Stimulated activated CD8-positive, alpha-beta memory T cell treated with anti-CD3 and anti-CD28 coated beads, Interleukin-12 subunit alpha, Interleukin-12 subunit beta, amount 100 ng/mL, for 1 hour (primary cell): ENCODE measurements at places on chromosomes 5 and 9.

- DNase-seq: no peak
Measured at GRCh38 chr9:19464061-19464763, 55.4 kb downstream of the ACER2 start.

GRCh38 chr5:81759632-81760005 is 8.7 kb upstream of the SSBP2 start:
- no peak for DNase-seq

- DNase-seq: no peak
Measured at GRCh38 chr5:72648480-72648879, 141.3 kb upstream of the ZNF366 start.

DNA sequence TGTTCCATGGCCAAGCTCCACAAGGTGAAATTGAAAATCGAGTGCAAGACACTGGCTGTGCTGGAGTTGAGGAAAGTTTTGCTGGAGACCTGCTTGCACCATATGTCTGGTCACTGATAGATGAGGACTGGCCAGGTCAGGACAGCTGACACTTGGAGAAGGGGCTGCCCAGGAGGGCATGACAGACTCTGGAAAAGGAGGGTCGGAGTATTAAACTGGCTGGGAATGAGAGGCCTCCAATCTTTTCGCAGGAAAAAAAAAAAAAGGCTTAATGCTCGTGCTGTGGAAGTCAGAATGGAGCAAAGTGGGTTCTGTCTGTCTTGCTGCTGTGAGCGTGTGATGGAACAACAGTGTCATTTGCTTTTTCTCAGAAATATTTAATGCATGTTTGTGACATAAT is 5.5 kb downstream of the TENT4A start:
- no peak for DNase-seq

GRCh38 chr9:93520523-93520922 is 55.9 kb upstream of the PHF2 start:
- no peak for DNase-seq

GRCh38 chr5:84088996-84089395 is 295.7 kb downstream of the EDIL3 start:
- no peak for DNase-seq

DNA sequence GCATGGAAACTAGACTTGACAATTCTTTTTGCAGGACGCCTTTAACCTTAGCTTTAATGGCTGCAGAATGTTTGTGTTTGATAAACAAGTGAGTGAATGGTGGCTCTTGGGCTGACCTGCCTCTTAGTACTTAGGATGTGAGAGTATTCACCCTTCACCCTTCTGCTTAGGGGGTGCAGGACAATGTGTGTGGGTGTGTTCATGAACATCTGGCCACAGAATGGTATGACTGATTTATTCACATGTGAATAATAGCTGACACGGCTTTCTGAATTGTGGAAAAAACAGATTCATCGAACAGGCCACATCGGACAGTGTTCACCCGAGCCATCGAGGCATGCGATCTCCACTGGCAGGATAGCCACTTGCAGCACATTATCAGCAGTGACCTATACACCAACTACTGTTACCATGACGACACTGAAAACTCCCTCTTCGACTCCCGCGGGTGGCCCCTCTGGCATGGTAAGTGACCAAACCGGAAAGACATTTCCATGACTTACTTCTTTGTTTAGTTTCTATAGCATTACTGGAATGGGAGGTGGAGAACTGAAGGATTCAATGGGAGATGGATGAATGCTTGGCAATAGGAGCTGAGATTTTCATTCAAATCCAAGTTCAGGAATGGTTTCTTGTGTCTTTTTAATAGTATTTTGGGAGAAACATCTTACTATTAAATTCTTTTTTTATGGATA is 193.6 kb downstream of the ZSWIM6 start:
- DNase-seq: no peak

DNA sequence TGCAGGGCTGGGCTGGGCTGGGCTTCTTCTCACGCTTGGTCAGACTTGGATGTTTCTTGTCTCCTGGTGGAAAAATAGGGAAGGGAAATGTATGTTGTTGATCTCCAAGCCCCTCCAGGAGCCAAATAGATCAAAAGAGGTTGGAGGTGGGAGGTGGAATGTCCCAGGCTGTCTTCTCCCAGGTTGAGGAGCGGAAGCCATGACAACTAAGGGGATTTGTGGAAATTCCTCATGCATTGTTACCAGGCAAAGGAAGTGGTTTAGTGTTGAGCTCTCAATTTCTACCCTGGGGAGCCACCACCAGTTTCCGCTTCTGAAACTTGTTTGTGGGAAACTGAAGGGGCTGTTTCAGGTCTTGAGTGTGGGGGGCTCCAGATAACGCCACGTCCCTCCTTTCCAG is 79.0 kb downstream of the SPRY4 start:
- DNase-seq: no peak

GRCh38 chr9:98634685-98635336 is 73.9 kb downstream of the GABBR2 start:
- no peak for DNase-seq

DNA sequence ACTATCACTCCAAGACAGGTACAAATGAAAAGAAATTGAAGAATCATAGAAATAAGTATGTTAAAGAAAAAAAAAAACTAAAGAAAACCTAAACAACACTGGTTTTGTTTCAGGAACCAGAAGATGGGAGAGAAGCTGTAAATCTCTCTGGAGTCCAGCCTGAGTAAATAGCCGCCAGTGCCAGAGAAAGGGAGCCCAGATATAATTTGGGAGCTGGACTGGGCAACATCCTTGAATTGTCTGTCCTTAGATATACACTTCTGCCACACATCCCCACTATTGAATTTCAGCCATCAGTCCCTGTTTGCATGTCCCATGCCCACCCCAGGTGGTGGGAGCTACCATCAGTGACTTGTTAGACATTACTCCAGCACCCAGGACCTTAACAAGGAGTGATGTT is 979.6 kb downstream of the DTWD2 start:
- no peak for DNase-seq

DNA sequence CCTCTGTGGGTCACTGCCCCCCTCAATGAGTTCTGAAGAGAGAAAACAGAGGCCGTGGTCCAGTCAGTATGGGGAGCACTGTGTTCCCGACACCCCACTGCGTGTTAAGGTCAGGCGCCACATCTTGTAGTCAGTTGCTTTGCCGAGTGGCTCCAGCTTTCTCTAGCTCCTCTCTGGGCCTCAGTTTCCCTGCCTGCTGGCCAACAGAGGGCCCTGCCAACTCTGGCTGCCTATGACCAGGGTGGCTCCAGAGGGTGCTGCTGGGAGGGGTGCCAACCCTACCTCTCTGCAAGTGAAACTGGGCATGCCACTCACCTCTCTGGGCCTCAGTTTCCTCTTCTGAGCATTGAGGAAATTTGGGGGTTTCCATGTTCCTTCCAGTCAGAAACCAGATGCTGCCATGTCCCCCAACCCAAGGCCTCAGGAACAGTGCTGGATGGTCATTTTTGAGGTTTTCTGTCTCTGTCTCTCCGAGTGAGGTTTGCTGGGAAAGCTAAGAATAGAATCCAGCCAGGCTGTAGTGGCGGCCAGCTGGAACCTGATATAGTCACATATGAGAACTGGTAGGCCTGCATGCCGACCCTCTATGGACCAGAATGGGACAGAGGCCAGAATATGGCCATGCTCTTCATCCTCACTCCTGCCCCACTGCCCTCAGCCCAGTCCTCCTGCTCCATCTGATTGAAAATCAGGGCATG is 132.1 kb downstream of the PHF2 start:
- no peak for DNase-seq

DNA sequence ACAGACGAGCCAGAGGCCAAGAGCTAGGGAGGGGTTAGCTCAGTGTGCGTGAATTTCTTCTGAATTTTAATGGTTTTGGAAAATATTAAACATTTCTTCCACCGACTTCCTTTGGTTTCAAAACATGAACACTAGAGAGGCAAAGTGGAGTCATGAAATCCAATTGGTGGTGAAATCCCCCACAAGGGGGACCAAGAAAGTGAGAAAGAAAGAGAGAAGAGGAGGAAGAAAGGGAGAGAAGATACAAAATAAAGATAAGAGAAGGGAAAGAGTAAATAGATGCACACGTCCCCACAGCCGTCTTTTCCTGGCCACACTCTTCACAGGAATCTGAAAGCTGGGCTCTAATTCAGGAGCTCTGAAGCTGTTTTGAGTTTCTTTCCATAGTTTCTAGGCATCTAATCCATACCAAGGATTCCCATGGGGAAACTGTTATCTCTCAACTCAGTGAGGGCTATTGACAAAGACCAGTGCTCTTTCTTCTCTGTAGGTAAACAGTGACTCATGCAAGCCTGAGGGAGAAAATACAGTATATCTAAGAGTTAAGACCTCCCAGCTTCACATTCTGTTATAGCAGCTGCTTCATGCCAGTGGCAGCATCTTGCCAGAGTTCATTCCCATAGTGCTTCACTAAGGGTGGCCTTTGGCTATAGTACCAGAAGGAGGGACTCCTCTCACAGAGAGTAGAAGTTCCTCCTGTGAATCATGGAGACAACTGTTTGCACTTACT is 115.8 kb upstream of the LIFR start:
- no peak for DNase-seq

GRCh38 chr5:172837640-172838039 is 3.6 kb downstream of the ERGIC1 start:
- peak; percentile 27 for DNase-seq

DNA sequence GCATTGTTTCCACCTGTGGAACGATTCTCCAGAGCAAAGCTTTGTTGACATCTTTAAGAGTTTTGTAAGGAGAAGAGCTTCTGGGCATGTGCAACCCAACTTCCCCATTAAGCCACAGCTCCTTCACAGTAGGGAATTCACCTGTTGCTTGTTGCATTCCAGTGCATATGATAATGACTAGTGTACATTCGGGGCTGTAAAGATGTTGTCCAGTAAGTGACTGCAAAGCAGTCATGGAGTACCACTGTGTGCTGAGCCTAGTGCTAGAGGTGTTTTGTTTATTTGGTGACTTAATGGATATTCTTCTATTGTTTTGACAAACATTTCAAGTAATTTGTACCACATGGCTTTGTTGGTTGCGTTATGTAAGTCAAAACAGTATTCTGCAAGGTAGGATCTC is 12.8 kb downstream of the UGCG start:
- no peak for DNase-seq

DNA sequence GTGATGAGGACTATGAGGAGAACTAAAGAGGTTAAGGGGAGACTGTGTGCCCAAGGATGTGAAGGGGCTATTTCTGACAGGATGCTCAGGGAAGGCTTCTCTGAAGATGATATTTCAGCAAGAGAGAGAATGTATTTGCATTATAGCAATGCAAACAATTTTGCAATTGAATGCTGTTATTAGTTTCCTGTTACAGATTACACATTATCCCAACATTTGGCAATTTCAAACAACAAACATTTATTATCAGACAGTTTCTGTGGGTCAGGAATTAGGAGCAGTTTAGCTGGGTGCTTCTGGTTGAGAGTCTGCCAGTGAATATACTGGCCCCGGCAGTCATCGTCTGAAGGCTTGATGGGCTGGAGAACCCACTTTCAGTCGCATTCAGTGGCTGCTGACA is 228.0 kb downstream of the MARCHF11 start:
- DNase-seq: no peak

- no peak for DNase-seq
Measured at GRCh38 chr5:167916706-167917105, 374.7 kb upstream of the WWC1 start.

- no peak for DNase-seq
Measured at GRCh38 chr9:84314306-84314705, 26.3 kb downstream of the SLC28A3 start.
